ENCODE measurements at places on chromosomes 11 and 22.

DNA sequence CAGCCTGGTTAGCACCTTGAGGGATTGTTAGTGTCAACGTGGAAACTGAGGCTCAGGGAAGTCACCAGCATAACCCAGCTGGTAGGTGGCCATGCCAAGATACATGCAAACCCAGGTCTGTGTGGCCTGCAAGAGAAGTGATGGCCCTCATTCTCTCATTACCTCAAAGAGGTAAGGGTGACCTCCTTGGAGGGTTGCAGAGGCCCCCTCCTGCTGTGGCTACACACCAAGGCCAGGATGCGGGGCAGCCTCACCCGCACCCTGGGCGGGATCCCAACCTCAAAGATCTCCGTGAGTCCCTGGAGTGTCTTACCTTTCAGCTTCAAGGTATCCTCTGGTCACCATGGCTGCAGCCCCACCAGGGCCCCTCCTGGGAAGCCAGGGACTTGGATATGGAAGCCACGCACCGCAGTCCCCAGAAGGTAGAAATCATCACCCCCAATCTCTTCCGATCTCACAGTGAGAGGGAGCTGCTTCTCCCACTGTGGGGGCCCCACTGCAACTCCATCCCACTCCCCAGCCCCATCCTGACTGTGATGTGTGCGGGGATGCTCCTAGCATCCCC lies 95.4 kb downstream of the MORC2 start:
- no peak for DNase-seq

GRCh38 chr11:12724301-12725054 lies 50.3 kb downstream of the TEAD1 start:
- DNase-seq: no peak

GRCh38 chr11:44726283-44727113 lies at the start of gene TSPAN18:
TSS of gene TSPAN18 (plus strand) at chr11:44726962. CDS start at chr11:44906417, 179,455 bp downstream.
- DNase-seq: peak; percentile 25

- DNase-seq: no peak
These were observed 23.8 kb downstream of the FLRT1 start for GRCh38 chr11:64059339-64060140.

DNA sequence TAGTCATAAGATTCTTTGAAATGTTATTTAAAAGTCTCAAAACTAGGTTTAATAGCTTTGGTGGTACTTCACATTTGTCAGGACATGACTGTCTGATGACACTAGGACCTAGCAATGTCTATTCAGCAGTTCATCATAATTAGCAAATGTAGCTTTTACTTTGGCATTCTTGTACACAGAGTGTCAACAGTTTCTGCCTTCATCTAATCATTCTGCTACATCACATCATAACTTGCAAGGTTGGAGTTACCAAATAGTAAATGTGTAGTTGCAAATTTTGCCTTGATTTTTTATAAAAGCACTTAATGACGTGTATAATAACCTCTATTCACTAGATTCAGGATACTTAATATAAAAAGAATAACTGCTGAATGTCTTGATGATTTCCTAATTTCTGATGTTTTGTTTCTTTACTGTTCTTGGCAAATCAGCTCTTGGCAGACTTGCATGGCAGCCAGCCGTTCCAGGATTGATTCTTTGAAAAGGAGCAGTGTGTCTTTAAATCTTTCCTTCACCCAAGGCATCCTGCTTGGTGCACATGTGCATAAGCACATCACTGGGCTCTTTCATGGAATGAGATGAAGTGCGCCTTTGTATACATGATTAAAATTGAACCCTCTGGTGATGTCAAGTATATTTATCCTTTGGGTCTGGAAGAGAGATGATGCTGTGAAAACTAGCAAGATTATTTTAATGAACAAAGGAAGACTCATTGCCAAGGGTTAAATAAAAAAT lies 12.2 kb downstream of the FBXO7 start:
- no peak for DNase-seq

- no peak for DNase-seq
These were observed 492.4 kb upstream of the CCDC90B start for GRCh38 chr11:83778596-83778995.

GRCh38 chr11:14891143-14892035 lies 642 bp downstream of the CYP2R1 start:
- peak; percentile 89 for DNase-seq

DNA sequence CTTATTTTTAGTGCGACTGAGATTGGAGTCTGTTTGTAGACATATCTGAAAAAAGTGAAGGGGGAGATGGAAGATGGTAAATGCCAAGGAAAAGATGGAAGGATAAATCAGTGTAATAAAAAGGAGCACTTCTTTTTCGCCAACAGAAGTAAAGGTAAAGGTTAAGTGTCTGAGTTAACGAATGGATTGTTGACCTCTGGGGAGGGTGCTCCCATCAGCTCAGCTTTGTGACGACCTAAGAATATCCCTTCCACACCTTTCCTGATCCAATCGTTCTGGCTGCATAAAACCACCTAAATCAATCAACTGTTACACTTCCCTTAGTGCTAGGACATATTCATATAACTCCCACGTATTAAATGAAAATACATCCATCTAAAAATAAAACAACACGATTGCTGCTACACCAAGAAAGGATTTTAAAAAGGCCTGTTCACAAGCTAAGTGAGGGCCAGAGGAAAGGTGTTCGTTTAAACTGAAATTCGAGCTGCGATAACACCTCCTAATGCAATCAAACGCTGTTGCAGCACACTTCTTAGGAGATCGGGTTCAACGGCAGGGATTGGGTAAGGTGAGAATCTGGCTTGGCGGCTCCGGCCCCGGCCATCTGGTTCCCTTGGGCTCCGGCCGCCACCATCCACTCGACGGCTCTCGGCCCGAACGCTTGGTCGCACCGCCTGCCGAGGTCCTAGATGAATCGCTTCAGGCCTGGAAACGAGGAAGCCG lies 658 bp downstream of the C11orf71 start:
- DNase-seq: no peak

DNA sequence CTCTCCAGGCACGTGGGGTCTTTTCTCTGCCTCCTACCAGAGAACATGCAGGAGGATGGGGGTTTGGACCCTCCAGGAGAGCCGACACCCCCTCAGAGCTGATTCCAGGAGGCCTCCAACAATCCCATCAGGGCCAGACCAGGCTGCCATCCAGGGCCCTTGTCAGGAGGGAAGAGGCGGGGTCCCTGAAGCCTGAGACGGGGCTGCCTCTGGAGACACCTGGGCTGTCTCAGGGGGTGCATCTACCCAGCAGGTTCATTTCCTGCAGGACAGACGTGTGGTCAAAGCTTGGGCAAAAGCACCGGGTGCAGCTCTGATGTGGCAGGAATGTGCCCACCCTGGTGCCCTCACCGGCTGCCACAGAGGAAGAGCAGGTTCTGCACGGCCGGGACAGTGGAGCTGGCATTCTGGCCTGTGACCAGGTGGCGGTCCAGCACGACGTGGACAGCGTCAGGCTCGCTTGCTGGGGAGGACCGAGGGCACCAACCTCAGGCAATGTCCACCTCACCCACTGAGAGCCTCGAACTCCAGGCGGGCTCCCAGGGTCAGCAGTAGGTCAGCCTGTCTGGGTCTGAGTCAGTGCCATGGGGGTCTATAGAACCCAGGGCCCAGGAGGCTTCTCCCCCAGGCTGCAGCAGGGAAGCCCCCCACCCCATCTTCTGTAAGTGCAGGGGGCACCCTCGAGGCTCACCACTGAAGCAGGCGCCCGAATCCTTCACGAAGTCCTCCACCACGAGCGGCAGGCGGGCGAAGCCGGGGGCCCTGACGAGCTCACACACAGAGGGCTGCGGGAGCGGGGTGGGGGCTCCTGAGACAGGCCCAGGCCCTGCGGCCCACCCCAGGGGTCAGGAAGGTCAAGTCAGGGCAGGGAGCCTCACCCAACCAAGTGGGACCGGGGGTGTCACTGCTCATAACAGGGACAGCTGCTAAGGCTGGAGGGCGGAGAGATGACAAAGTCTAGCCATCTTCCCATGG lies 6.4 kb downstream of the GATD1 start:
- DNase-seq: no peak

GRCh38 chr11:33835143-33835878 lies 56.6 kb downstream of the LMO2 start:
- DNase-seq: no peak

DNA sequence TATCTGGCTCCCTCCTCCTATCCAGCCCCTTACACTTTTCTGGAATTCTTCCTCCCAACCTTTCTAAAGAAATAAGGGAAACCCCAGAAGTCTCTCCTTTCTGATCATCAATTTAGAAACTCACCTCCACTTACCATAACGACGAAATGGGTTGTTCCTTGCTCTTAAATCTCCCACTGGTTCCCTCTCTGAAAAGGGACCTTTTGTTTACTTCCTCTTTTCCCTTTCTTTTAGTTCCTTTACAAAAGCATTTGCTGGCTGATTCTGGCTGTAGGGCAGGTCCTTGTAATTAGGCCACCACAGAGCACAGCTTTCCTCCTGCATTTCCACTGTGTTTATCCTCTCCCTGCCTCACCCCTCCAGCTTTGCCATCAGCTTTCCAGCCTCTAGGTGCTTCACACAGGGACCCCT lies 12.0 kb downstream of the JAML start:
- DNase-seq: no peak

GRCh38 chr22:46931414-46931813 lies 169.0 kb downstream of the TBC1D22A start:
- DNase-seq: no peak

GRCh38 chr22:50683994-50684371 lies 11.4 kb downstream of the SHANK3 start:
- no peak for DNase-seq

- no peak for DNase-seq
These were observed 66.4 kb downstream of the LRRC32 start for GRCh38 chr11:76604081-76604625.

- DNase-seq: no peak
These were observed 6.7 kb upstream of the ANAPC15 start for GRCh38 chr11:72119198-72119597.

- DNase-seq: no peak
These were observed 11.3 kb upstream of the NXF1 start for GRCh38 chr11:62816557-62816956.

DNA sequence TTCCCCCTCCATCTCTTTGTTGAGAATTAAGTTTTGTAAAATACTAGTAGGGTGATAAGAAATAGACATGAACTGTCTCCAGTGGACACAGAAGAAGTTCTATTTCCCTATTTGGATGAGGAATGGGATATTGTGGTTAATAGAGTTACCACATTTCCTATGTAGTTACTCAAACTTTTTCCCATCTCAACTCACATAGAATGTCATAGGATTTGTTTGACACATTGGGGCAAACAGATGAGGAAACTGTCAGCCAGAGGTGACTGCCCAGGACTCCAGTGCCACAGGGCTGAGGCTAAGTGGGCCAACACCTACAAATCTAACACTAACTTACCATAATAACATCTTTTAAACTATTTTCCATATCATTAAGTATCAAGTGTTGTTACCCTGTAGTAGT lies 58.3 kb downstream of the CCDC83 start:
- DNase-seq: no peak

DNA sequence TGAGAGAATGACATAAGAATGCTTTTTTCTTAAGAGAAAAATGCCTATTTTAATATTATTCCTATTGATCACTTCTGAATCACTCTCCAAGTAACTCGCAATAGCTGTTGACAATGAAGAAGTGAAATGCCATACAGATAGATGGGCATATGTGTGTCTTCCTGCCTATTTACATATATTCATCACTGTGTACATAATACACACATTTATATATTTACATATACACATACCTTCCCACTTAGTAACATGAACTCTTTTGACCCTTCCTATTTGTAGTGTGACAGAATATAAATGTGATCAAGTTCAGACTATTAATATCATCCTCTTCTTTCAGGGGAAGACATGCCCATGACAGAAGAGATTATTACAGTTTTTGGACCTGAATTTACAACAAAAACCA lies 756.7 kb downstream of the DLG2 start:
- no peak for DNase-seq

- no peak for DNase-seq
These were observed 44.7 kb upstream of the GCAT start for GRCh38 chr22:37763012-37763411.

DNA sequence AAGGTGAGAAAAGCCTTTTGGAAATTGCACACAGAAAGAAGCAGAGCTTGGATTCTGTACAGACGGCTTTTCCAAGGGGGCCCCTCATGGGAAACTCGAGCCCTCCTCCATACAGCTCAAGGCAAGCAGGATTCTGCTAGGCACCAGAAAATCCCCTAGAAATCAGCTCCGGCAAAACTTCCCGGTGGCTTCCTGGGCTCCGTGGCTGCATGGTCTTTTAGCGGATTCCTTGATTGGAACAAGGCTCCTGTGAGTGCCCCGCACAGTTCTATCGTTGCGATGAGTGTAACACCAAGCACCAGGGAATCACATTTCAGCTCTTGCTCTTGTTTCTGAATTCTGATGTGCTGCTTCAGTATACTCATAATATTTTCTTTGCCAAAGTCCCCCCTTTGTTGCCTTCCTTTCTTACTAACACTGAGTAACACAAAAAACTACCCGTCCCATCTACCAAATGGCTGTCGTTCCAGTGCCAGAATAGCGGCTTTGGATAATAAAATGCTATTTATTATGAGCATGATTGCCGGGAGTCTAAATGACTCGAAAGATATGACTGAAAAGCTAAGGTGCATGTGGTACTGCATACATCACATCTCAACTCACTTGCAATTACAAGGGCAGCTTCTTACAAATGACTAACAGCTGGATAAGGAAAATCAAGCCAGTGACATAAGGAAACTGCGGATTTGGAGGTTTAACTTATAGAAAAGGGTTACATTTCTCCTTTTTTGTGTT lies 494.1 kb downstream of the DLG2 start:
- DNase-seq: no peak

GRCh38 chr22:42997582-42998090 lies 17.3 kb downstream of the PACSIN2 start:
- no peak for DNase-seq

- DNase-seq: no peak
These were observed 12.5 kb downstream of the OSBPL5 start for GRCh38 chr11:3152471-3153110.

DNA sequence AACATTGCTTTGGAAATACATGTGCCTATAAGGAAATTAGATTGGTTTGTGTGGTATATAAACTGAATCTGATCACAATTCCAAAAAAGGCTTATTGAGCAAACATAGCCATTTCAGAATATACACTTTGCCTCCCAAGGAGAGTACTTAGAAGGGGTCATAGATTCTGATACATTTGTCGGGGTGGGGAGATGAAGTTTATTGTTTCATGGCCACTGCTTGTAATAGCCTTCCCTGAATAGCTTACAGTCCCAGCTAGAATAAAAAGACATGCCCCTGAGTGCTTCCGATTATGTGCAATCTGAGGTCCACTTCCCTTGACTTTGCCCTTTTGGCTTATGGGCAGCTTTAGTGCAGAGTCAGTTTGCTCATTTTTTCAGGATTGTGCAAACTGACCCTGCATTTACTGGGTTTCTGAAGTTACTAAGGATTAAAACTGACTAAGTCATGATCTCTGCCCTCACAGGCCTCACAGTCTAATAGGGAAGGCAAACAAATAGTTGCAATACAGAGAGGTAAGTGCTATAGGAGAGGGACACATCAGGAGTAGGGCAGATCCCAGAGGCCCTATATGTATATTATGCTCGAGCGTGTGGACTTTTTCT lies 184.2 kb downstream of the BLID start:
- no peak for DNase-seq

- no peak for DNase-seq
These were observed 6.8 kb downstream of the OR51B2 start for GRCh38 chr11:5317292-5317691.
